ENCODE measurements at places on chromosomes 13 and 19.
A peak's percentile ranks its signal among the peaks of the same experiment; 100 is the strongest.

DNA sequence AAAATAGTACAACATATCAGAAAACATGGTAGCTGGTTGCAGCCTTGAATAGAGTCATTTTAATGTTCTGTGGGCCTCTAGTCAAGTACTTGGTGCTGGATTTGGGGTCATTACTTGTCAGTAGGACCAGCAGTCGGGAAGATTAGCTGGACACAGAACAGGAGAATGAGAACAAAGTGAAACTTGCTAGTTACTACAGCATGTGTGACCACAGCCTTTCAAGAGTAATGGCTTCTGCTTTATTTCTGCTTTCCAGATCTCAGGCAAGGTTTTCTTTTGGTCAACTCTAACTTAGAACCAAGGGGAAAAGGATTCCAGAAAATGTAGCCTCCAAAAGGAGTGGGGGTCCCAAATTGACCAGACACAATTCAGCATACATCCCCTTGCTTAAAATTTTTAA lies 17.1 kb upstream of the VWA8 start:
- no peak for DNase-seq

GRCh38 chr19:3350014-3350663 lies 16.2 kb upstream of the NFIC start:
- DNase-seq: no peak

DNA sequence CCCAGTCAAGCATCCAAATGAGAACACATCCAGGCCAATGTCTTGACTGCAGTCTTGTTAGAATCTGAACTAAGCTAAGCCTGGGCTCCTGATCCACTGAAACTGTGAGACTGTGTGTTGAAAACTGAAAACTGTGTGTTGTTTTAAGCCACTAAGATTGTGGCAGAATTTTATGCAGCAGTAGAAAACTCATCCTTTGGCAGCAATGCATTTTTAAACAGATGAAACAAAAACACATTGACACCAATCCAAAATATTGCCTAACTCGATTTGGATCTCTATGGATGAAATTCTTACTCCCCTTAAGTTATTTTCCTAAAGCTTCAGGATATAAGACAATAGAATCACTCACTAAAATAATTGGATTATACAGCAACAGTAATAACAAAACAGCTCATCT lies 202.3 kb upstream of the KLF12 start:
- no peak for DNase-seq

GRCh38 chr19:42295831-42296525 lies 6.0 kb upstream of the PRR19 start:
- DNase-seq: peak; percentile 63

DNA sequence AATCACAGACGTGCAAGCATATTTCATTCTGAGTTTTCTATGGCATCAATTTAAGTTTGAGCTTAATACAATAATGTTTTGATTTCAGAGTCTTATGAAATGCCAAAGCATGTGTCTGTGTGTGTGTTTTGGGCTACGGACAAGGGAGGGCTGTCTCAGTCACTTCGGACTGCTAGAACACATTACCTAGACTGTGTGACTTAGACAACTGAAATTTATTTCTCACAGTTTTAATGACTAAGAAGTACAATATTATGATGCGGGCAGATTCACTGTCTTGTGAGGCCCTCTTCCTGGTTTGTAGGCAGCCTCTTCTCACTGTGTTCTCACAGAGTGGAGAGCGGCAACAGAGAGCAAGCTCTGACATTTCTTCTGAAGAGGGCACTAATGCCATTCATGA lies 1202.0 kb downstream of the EFNB2 start:
- DNase-seq: no peak

DNA sequence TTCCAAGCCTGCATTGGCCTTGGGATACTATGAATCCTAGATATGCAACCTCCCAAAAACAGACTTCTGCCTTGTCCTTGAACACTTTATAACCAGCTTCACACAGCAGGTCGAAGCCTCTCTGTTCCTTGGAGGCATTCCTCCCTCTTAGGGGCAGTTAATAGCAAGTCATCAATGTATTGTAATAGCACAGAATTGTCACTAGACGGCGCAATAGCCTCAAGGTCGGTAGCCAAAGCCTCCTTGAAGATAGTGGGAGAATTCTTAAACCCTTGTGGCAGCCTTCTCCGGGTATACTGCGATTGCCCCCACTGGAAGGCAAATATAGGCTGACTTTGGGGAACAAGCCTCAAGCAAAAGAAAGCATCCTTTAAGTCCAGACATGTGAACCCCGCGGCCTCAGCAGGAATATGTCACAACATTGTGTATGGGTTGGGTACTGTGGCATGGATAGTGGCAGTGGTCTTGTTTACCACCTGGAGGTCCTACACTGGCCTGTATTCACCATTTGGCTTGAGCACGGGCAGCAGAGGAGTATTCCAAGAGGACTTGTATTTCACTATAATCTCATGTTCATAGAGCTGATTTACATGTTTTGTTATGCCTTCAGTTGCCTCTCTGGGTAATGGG lies 61.1 kb downstream of the ZNF431 start:
- peak; percentile 56 for DNase-seq

DNA sequence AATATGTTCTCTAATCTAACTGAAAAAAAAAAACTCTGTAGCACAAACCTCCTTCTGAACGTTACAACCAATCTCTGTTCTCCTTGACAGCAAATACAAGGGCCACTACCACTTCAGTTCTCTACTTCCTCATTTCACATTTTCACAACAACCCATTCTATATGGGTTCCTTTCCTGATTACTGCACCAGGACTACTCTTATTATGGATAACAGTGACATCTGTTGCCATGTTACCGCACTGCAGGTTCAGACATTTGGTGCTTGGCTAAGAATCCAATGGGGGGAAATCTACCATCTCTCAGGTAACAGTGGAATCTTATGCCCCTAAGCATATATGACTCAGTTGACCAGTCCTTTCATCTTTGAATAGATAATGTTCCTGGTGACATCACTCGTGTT lies 11.6 kb upstream of the FPR3 start:
- no peak for DNase-seq

- DNase-seq: no peak
These were observed 16.3 kb downstream of the ZIC5 start for GRCh38 chr13:99955107-99955746.

- DNase-seq: peak; percentile 7
These were observed 704.4 kb upstream of the PCDH20 start for GRCh38 chr13:62119739-62120700.

GRCh38 chr13:110233181-110233950 lies 73.6 kb downstream of the COL4A1 start:
- DNase-seq: no peak

GRCh38 chr13:112545856-112546255 lies 42.1 kb downstream of the TUBGCP3 start:
- DNase-seq: no peak

DNA sequence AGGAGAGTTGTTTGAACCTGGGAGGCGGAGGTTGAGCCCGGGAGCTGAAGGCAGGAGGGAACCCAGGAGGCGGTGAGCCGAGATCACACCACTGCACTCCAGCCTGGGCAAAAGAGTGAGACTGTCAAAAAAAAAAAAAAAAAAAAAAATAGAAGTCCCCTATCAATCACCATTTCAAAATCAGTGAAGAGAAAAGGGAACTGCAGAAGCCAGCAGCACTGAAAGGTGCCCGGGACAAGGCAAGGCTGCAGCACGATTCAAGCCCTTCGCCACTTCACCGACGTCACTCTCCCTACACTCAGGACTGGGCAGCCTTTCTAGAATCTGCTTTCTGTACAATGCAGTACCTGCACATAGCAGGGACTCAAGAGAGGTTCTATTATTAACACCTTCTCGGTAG lies 21.9 kb upstream of the USP12 start:
- DNase-seq: no peak

DNA sequence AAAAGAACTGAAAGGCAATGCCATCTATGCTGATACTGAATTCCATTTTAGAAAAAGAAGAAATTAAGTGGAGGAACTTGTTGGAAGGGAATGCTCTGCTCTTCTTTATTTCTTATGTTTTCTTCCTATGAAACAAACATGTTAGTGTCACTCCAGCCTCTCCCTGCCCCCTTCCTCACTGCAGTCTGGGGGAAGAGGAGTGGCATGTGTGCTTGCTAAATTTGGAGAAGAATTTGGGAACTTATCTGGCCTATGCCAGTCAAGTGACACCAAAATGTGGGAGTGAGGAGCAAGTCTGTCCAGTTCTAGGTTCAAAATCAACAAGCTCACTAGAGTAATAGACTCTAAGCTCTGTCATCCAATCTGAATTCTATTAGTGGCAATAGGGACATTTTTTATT lies 214.6 kb downstream of the RBM26 start:
- DNase-seq: no peak

GRCh38 chr13:113084943-113085540 lies 20.5 kb upstream of the F7 start:
- no peak for DNase-seq

GRCh38 chr19:10231612-10232228 lies 589 bp upstream of the S1PR2 start:
- DNase-seq: no peak

DNA sequence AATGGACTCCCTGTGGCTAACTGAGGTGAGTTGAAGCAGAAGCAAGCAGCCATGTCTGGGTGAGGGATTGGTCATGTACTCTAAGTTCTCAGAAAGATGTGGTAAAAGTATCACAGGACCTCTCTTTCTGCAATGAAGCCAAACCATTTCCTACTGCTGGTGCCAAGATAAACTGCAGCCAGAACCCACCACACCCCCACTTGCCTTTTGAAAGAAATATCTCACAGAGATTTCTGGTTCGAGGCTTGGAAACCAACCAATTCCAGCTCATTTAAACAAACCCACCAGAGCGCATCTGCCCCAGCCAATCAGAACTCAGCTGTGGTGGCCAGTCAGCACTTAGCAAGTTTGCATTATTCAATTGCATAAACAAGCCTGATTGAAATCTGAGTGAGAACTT lies 204.5 kb upstream of the ATXN8OS start:
- no peak for DNase-seq

DNA sequence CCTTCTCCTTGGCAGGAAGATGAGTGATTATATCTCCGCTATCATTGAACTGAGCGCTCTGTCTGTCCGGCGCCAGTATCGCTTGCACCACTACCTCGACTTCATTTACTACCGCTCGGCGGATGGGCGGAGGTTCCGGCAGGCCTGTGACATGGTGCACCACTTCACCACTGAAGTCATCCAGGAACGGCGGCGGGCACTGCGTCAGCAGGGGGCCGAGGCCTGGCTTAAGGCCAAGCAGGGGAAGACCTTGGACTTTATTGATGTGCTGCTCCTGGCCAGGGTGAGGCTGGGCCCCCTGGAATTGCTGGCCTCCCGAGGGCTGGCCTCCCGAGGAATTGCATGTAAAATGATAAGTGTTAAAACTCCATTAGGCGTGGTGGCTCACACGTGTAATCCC lies 32.1 kb downstream of the CYP4F22 start:
- no peak for DNase-seq

- DNase-seq: no peak
These were observed 629 bp upstream of the LRRC63 start for GRCh38 chr13:46211116-46211482.

Measured in globus pallidus (tissue), 1 donor.